Peyer's patch (tissue), 4 donors: ENCODE measurements at places on chromosomes 6 and 20. TPM values are rescaled to one million over a fixed set of nuclear protein-coding genes. Genes with fewer than 3 reads are reported as not detected.

GRCh38 chr6:124494956-124495664 is 467.1 kb upstream of the RNF217 start:
- no peak for DNase-seq

DNA sequence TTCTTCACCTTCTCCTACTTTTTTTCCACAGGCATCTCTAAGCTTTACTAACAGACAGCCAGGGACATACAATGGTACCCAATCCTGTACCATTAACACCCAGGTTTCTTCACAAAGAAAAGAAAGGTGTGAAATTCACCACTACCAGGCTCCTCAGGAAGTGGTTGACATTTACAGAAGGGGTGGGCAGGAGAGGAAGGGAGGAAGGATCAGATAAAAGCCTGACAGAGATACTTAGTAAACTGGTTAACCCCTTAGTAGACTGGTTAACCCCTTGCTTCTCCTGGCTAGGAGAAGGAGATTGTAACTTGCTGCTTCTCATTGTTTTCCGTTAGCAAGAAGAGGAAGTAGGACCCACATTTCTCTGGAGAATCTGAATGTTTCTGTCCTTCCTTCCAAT is 7.2 kb downstream of the SAMD3 start:
- DNase-seq = no peak

DNA sequence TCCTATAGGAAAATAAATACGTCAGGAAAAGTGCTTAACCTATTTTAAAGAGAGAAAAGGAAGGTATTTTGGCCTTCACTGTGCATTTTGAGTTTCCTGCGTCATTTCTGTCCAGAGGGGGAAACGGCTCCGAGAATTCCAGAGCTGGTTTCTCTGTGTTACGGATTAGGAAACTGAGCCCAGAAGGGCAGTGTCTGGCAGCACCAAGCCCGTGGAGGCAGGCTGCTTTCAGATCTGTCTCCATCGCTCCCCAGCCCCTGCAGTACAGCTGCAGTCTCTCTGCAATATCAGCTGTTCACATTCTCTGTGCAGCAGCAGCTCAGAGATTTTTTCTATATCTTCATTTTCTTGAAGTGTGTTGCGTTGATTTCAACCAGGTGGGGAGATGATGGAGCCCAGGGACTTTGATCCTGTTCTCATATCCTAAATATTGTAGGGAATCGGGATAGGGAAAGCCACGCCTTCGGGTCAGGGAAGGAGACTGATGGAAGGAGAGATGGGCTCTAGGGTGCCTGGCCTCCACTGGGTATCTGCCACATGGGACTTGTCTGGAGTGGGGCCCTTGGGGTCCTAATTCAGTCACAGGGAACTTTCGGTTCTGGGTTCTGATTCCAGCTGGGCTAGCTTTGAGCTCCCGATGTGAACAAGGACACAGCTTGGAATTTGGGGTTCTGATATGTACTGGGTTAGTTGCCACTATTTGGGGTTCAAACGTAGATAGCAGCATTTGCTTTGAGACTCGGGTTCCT is 2.8 kb downstream of the ANKRD60 start:
- no peak for DNase-seq

DNA sequence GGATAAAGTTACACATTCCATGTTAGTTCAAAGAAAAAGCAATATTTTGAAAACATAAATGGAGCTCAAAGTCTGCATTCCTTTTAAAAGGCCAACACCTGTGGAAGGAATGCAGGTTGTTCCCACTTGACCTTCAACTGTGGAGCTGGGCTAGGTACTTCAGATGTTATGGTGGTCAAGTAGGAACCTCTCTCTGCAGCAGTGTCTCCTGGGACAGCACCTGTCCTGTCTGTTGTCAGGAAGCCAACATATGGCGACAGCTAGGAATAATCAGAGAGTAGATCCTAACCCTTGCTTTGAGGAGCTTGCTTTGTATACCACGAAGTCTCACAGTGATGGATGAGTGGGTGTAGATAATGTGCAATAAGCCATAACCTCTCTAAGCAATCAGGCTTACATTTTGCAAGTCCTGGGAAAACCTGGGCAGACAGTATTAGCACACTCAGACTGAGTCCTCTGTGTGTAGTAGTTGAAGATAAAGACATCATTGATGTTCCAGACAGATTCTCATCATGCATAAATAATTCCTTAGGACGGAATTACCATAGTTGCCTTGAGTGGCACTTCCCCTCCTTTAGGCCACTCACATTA is 347.5 kb downstream of the PRL start:
- no peak for DNase-seq

DNA sequence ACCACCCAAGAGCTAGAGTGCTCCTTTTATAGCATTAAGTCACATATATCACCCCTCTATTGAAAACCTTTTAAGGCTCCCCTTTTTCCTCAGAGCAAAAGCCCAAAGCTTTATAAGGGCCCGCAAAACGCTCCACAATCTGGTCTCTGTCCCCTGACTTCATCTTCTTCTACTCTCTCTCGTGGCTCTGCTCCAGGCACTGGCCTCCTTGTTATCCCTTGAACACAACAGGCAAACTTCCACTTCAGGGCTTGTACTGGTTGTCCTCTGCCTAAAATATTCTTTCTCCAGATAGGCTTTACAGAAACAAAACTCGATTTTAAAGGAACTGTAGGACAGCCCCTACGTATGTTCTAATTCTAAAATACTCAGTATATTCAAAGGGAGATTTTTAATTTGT is 44.0 kb upstream of the SPDEF start:
- no peak for DNase-seq

- no peak for DNase-seq
Measured at GRCh38 chr20:47724910-47725247, 60.4 kb downstream of the SULF2 start.

GRCh38 chr6:138331984-138332383 is 45.7 kb upstream of the SMIM28 start:
- DNase-seq = no peak

DNA sequence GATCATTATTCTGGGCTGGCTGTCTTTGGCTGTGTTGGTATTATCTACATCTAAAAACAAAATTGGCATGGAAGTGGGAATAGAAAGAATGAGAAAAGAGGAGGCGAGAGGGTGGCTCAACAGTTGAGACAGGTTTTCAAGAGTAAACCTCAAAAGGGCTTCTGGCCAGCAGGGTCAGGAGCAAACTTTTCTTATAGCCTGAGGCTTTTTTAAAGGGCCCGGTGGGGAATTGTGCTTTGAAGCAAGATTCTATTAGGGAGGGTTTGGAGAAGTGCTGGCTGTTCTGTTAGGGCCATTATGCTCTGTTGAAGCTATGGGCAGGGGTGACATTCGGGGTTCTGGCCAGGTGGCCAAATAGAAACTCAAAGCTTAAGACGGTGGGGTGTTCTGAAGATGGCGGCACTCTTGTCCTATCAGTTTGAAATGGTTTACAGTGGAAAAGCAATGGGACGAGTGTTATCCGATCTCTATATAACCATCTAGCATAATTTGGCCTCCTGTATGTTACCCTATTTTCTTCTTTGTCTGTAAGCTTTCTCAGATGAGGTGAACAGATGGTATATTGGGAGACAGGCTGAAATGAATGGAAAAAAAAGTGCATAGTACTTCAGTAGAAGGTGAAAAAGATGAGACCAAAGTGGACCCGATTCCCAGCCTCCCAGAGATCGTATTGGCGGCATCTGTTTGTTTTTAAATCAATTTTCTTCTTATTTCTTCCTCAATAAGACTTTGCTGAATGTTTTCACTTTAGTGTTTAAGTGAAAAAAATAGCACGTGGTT is 132.1 kb upstream of the CNR1 start:
- DNase-seq = no peak

- no peak for DNase-seq
Measured at GRCh38 chr6:43282636-43283513, 15.2 kb upstream of the SLC22A7 start.

The IMPG1 gene
- total RNA-seq = not detected

The MUC21 gene
- not detected for total RNA-seq

The DOK5 gene
- not detected for total RNA-seq

The ME1 gene
- total RNA-seq = 7.4 TPM

The KCNK17 gene
- 0.67 TPM for total RNA-seq

The WFDC10B gene
- not detected for total RNA-seq

The LPA gene
- 1.7 TPM for total RNA-seq
